HT-29 (cell line): ENCODE measurements at places on chromosomes 13 and 19. TPM values are rescaled to one million over a fixed set of nuclear protein-coding genes. Genes with fewer than 3 reads are reported as not detected.

DNA sequence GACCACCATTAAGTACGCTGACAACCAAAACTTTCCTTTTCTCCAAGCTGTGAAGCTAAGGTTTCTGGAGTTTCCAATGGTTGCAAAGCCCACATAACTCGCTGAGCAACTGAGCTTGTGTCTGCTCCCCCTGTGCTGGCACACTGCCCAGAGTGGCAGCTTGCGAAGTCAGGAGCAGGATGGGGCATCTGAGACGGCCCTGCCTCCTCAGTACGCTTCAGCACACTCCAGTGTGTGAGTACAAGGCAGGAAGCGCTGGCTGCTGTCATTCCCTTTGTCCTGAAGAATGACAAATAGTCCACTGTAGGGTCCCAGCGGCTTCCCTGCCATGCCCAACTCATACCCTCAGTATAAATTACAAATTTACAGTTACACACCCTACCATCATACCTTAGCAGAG, 51.5 kb downstream of the SKA3 start:
- peak; percentile 57 for DNase-seq

Gene CAMSAP3
- 29.8 and 37.0 TPM in 2 replicates for total RNA-seq

Gene UBE2L5
- total RNA-seq = not detected in 2 replicates

DNA sequence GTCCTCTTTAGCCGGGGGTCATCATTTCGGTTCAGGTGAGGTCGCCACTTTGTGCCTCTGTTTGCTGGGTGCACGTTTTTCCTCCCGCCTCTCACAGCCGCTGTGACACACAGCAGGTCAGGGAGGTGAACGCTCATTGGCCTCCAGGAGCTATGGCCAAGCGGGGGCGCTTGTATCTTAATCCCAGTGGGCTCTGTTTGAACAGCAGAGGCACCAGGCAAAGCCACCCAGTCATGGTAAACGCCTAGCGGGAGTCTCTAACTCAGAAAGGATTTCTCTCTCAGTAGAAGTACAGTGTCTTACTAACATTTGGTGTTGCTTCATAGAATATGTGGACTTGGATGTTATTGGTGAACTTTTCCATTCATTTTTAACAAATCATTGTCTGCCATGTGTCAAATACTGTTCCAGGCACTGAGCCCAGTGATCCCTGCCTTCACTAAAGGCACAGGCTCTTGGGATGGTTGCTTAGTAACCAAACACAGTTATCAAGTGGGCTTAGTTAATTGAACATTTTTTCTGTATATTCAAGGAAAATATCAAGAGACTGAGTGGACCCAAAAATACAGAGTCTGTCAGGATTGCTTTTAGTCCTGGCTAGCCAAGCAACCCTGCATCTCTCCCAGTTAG, 186.7 kb downstream of the STK24 start:
- no peak for DNase-seq

DNA sequence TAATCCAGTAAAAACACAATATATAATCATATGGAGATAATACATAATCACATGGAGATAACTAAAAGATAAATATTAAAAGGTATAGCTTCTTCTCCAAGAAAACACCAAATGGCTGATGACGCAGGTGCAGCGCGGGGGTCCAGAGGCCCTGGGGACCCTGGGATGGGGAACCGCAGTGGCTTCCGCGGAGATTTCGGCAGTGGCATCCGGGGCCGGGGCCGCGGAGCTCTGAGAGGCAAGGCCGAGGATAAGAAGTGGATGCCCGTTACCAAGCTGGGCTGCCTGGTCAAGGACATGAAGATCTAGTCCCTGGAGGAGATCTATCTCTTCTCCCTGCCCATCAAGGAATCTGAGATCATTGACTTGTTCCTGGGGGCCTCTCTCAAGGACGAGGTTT, 10.5 kb downstream of the ZNF44 start:
- DNase-seq = no peak

DNA sequence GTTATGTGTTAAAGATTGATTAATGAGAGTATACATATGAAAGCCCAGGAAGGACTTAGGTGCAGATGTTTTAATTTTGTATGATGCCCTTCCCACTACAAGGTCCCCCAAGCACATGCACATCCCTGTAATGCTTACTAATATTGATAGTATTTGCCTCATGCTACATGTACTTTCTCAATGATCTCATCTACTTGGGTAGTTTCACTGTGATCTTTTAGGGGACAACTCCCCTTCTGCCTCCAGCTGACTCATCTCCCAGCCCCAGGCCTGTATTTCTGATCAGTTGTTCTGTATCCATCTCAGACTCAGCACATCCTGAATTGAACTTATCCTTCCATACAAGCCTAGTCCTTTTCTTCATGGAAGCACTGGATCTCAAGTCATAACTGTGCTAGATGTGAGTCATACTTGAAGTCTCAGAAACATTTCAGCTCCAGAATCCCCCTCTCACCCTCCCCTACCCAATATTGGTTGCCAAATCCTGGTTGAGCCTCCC, 49.4 kb upstream of the INTS6 start:
- DNase-seq = no peak

DNA sequence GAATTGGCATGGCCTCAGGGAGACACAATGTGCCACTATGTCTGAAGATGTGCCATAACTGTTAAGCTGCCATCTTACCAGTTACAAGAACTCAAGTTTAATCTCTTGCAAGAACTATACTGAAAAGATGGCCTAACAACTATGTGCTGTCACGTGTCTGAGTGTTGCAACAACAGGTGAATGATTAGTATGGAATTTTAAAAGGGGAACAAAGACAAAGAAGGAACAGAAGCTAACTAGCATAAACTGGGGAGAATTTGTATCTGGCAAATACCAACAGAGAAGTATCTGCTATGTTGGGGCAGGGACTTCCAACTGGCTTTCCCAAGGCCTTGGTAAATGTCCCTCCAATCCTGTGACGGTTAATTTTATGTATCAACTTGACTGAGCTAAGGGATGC, 11.5 kb upstream of the ACOD1 start:
- no peak for DNase-seq

- DNase-seq = peak; percentile 20
Observed at GRCh38 chr19:43527860-43528622, 1.0 kb upstream of the ETHE1 start.

Gene CFD
- total RNA-seq = 1.1 and 1.4 TPM in 2 replicates

Gene CYP2S1
- 18.2 and 31.4 TPM in 2 replicates for total RNA-seq

DNA sequence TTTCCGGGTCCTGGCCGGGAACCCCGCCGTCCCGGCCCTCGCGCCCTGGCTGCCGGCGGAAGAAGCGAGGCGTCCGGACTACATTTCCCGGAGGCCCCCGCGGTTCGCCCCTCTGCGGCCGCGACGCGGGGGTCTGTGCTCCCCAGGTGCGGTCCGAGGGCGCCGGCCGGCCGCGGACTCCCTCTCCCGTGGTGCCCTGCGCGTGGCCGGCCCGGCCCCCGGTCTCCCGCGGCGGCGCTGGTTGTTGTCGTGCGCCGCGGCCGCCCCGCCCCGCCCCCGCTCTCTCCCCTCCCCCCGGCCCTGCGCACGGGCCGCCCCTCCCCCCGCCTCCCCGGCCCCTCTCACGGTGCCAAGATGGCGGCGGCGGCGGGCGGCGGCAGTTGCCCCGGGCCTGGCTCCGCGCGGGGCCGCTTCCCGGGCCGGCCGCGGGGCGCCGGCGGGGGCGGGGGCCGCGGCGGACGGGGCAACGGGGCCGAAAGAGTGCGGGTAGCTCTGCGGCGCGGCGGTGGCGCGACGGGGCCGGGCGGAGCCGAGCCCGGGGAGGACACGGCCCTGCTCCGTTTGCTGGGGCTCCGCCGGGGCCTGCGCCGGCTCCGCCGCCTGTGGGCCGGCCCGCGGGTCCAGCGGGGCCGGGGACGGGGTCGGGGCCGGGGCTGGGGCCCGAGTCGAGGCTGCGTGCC, at the start of gene KMT2B:
Gene KMT2B (plus strand): TSS at position 339 of the 680 bp plus-strand sequence. CDS start 16 bp downstream, at position 355.
- DNase-seq = peak; percentile 98

GRCh38 chr13:113117335-113117872, 5.2 kb upstream of the F10 start:
- DNase-seq = no peak

DNA sequence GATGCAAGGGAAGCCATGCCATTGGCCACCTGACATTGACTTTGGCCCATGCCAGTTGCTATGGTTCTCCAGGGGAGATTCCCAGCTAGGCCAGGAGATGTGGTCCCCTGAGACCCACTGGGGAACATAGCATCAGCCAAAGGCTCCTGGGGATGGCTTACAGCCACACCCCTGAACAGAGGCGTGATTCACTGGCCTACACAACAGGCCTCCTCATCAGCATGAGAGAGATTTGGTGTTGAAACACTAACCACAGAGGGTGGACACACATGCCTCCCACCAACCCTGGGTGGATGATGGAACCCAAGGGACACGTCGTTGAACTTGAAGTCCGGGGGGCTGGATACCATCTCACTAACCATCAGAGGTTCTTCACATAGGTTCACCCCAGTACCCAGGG, 14.4 kb downstream of the IQCN start:
- no peak for DNase-seq

- DNase-seq = no peak
Observed at GRCh38 chr19:44848812-44849447, 2.8 kb downstream of the NECTIN2 start.

GRCh38 chr13:72198042-72198441, 331.0 kb upstream of the DACH1 start:
- DNase-seq = no peak

- no peak for DNase-seq
Observed at GRCh38 chr19:50570997-50571396, 2.8 kb upstream of the LRRC4B start.

DNA sequence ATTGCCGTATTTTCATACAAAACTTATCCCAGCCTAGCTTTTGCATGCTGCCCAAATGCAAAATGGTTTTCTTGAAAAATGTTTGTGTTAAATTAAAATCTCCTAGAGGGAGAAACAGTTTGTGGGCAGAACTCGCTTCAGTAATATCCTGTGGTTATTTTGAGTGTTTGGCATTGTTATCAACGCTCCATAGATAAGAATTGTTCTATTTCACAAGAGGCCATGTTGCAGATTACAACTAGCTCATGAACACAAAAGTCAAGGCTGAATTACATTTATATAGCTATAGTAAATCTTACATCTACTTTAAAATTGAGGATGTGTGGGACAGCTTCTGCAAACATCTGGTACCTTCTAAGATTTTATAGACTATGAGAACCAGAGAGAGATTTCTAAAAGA, 447.9 kb downstream of the DCT start:
- no peak for DNase-seq

GRCh38 chr13:79781829-79782540, 301.0 kb downstream of the NDFIP2 start:
- no peak for DNase-seq

GRCh38 chr13:66489586-66489985, 740.5 kb downstream of the PCDH9 start:
- DNase-seq = no peak

Gene ZNF256
- not detected in 2 replicates for total RNA-seq

GRCh38 chr19:30685426-30686000, 313.3 kb downstream of the ZNF536 start:
- no peak for DNase-seq

Gene NUCB1
- 160 and 185 TPM in 2 replicates for total RNA-seq

- DNase-seq = no peak
Observed at GRCh38 chr19:28403690-28404089, 809.3 kb downstream of the UQCRFS1 start.

Gene POLRMT
- 74.3 and 89.6 TPM in 2 replicates for total RNA-seq

GRCh38 chr13:32759152-32759551, 172.9 kb downstream of the PDS5B start:
- DNase-seq = no peak

GRCh38 chr19:28634019-28634328, 579.0 kb downstream of the UQCRFS1 start:
- no peak for DNase-seq

DNA sequence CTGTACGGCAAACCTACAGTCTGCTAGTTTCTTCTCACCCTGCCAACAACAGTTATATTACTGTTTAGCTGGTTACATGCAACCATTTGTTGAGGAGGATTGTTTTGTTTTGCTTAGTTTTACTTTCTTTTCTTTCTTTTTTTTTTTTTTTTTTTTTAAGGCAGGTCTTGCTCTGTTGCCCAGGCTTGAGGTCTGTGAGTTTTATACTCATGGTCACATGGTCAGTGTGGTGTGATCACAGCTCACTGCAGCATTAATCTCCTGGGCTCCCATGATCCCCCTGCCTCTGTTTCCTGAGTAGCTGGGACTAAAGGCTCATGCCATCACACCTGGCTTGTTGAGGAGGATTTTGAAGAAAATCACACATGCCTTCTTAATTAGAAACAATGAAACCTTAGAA, 505.6 kb downstream of the GPC5 start:
- DNase-seq = no peak

Gene PROZ
- not detected in 2 replicates for total RNA-seq

GRCh38 chr13:49533591-49534269, 38.0 kb downstream of the PHF11 start:
- no peak for DNase-seq

DNA sequence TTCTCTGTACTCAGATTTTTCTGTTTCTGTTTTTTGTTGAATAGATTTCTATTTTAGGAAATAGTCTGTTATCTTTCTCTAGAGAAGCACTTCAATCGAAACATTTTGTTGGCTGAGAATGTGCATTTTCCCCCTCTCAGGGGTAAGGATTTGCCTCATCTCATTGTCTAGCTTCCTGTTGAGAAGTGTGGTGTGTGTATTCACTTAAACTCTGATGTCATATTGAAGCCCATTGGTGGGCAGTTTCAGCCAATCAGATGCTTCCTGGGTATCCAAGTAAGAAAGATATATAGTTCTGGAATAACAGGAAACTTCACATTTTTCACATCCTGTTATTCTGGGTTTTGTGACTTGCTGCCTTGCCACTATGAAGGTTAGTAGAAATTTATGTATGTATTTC, 87.6 kb downstream of the ARHGEF7 start:
- DNase-seq = no peak

- no peak for DNase-seq
Observed at GRCh38 chr19:48708471-48708870, 11.1 kb downstream of the MAMSTR start.

- DNase-seq = no peak
Observed at GRCh38 chr19:20612711-20613316, 47.2 kb upstream of the ZNF737 start.

- peak; percentile 19 for DNase-seq
Observed at GRCh38 chr19:10471909-10472308, 31.2 kb downstream of the KEAP1 start.

- peak; percentile 17 for DNase-seq
Observed at GRCh38 chr19:11196406-11197287, 698 bp downstream of the KANK2 start.

Gene ZNF888
- total RNA-seq = 8.2 and 10.0 TPM in 2 replicates

DNA sequence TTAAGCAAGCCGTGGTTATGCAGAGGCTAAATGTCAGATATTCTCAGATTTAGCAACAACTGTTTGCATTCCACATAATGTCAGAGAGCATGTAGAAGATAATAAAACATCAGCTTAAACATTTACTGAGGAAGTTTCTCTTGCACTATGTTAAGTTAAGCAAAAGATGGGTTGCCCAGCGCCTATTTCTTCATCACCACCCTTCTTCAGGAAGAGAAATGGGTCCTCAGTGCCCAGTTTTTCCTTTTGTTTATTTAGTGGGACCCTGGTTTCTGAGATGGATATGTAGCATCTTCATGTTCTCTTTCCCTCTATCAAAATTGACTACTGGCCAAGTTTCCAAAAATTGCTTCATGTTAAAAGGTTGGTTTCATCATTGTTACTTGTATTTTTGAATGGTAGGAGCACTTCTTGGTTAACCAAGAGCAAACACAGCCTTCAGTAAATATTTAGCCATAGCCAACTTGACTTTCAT, 356.8 kb downstream of the RFC3 start:
- no peak for DNase-seq

Gene C19orf67
- total RNA-seq = not detected in 2 replicates
